Fibroblast of skin of left quadriceps (primary cell): ENCODE measurements at places on chromosomes 6 and 20.
A peak's percentile ranks its signal among the peaks of the same experiment; 100 is the strongest.

DNA sequence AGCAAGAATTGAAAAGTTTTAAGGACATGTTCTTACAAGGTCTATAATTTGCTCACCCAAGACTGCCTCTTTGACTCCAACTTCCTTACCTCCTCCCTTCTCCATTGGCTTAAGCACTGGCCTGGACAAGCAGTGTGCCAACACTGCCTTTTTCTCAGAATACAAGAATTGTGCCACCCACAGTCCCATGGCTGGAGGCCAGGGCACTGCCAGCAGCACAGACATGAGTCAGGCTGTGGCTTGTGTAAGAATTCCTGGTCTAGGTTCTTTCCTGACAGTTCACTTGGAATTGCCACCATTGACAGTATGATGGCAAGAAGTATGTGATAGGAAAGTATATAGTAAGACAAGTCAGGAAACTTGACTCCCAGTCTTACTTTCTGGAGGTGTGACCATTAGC lies 202.7 kb upstream of the MARCKS start:
- no peak for DNase-seq

- DNase-seq = peak; percentile 97
Measured at GRCh38 chr6:100202417-100203194, 208.6 kb upstream of the MCHR2 start.

DNA sequence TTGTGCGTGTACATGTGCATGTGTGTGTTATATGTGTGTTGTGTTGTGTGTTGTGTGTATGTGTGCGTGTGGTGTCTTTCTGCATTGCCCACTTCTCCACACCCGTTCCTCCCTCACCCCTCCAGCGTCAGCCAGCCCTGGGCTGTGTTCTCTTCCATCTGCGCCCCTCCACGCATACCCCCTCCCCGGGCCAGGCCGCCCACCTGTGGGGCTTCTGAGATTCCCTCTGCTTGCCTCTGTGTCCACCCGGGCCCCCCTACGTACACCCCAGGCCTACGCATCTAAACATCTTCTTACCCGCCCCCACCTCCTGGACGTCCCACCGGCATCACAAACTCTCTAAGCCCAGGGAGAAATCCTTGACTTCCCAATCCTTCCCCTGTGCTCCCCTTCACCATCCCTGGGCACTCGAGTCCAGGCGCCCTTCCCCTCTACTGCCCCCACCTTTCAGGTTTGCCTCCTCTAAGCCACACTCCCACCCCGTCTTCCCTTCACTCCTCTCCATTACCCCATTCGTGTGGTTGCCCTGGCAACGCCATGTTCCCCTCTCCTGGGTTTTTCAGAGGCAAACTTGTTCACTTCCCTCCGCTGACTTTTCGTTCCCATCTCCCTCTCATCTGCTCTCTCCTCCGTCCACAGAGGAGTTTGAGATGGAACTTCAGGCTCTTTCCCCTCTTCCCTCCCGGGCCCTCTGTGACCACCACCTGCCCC lies 81.7 kb upstream of the NNAT start:
- no peak for DNase-seq

DNA sequence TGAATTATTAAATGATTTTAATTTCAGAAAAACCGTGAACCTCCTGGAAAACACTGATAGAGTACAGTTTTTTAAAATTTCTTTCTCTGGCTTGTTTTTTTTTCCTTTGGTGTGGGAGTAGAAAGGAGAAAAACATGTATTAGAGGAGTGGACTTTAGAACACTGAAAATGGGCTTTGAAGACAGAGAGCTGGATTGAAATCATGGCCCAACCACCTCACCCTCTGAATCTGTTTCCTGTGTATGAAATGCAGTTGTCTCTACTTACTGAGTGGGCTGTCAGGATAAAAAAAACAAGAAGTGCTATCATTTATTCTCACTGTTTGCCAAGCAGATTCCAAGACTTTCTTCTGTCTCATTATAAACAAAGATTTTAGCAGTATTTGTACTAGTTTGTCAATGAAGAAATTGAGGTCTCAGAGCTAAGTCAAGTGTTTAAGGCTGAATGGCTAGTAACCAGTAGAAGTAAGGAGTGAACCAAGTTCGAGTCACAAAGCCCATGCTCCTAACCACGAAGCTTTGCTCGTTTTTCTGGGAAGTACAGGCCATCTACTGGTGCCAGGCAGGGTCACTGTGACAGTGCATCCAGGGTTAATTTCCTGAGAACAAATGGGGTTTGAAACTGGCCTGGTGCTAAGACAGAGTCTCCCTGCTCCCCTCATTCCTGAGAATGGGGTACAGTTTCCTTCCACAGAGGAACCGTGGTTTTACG lies 256.4 kb downstream of the TMEM242 start:
- DNase-seq = no peak

- no peak for DNase-seq
Measured at GRCh38 chr20:48843057-48843806, 15.4 kb upstream of the PREX1 start.

DNA sequence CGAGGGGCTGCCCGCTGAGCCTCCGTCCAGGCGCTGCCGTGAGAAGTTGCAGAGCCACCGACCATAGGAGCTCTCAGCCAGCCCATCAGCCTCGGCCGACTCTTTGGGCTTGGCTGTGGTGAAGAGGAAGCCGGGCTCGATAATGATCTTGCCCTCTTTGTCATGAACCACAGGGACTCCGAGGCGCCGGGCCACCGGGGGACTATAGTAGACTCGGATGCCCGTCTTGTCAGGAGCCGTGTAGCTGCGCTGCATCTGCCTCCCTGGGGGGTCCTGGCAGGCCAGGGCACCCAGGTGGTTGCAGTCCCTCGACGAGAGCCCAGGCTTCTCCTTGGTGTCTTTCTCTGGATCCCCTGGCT lies 20.5 kb upstream of the DSN1 start:
- no peak for DNase-seq

GRCh38 chr6:120826253-120826652 lies 508.0 kb downstream of the TBC1D32 start:
- DNase-seq = no peak

DNA sequence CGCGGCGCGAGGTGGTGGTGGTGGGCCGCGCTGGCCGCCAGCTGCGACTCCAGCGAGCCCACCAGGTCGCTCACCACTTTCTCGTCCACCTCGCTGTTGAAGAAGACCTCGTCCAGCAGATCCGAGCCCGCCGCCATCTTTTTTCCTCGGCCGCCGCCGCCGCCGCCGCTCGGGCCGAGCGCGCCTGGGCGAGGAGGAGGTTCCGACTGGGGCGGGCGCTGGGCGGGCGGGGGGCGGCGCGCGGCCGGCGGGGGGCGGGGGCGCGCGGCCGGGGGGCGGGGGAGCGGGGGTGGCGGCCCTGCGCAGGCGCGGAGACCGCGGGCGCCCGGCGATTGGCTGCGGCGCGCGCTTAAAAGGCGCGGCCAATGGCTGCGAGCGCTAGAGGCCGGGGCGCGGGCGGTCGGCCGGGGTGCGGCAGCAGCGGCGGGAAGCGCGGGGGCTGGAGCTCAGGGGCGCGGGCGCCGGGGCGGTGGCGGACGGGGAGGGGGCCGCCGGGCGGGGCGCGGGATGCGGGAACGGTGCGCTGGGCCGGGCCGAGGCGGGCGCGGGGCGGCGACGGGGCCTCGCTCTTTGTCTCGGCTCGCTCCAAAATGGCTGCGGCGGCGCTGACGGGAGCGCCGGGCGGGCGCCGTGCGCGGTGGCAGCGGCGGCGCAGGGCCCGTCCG lies at the start of gene TAF4:
TSS of gene TAF4 (minus strand) at position 208 of the 665 bp plus-strand sequence. CDS start at position 137, 71 bp downstream.
- peak; percentile 53 for DNase-seq

- DNase-seq = no peak
Measured at GRCh38 chr6:1720620-1721322, 111.1 kb downstream of the FOXC1 start.

DNA sequence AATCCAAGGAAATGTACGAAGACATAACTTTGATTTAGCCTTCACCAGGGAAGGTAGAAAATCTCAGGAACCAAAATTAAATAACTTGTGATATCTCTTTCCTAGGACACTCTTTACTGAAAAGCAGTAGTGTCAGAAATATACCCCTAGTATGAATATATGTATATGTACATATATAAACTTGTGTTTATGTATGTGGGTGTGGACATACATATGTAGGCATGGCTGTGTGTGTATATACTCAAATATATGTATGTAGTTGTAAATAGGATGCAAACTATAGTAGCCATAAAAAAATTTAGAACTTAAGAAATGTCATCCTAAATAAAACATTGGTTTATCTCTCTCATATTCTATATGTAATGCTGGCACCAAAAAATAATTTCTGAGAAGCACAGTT lies 500.8 kb downstream of the ADGRB3 start:
- DNase-seq = no peak

GRCh38 chr6:1705630-1706029 lies 95.9 kb downstream of the FOXC1 start:
- DNase-seq = no peak

DNA sequence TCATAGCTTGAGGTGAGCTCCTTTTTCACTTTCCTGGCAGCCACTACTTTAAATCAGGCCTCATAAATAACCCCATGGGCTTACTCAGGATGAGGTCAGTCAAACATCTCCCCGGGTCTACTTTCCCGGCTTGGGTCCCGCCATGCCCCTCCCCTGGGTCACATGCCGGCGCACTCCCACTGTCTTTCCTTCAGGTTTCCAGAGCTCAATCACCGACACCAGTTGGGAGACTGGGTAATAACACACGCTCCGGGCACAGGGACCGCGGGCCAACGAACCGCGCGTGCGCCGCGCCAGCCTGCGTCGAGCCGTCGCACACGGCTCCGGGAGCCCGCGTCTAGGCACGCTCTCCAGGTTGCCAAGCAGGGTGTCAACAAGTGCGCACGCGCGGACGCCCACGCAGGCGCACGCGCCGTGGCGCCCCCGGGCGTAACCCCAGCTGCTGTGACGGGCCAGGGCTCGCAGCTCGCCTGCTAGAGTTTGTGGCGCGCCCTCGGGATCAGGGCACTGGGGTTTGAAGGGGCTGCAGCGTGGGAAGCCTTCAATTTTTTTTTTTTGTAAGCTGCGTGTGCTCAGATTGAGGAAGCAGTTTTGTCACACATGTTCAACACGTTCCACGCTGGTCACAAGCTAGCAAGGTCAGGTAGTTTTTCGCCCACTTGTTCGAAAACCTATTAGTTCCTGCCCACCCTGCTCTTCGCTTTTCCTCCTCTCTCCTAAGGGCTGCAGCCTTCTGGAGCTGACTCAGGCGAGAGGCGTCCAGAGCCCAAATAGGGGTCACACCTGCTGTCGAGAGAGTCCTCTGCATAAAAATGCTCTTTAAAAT lies 31.8 kb downstream of the TFAP2B start:
- DNase-seq = no peak

DNA sequence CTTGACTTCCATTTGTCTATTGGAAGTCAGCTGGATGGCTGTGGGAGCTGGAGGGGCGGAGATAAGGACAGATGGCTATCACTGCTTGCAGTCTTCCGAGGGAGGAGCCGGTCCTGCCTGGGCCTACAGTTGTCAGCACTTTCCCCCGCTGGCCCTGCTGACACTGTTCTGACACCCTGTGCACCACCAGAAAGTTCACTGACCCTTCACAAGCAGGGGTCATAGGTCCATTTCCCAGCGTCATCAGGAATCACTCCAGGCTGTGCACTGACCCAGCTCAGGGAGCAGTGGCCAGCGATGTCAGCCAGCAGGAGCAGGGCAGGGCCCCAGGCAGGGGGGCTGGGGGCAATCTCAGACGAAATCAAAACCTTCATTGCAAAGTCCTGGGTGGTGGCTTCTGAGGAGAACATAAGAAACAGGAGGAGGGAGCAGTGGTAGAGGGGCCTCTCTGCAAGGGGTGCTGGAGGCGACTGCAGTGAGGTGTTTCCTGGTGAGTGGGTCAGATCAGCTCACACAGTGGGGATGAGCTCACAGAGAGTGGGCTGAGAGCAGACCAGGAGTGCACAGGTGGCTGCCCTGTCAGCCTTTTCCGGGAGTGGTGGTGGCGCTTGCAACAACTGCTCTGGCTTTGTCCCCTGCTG lies 26.5 kb upstream of the PLEKHG1 start:
- DNase-seq = no peak
